ENCODE measurements at places on chromosomes 6 and 20. TPM values are rescaled to one million over a fixed set of nuclear protein-coding genes. Genes with fewer than 3 reads are reported as not detected.

GMPR gene
- 3.5 TPM for total RNA-seq

SLC35D3 gene
- 0.07 TPM for total RNA-seq

SYCP2L gene
- total RNA-seq, result 2.4 TPM

GPLD1 gene
- total RNA-seq, result 0.45 TPM

PPP1R16B gene
- total RNA-seq, result 0.11 TPM

KCNK15 gene
- total RNA-seq, result 0.62 TPM

SLC17A2 gene
- not detected for total RNA-seq

MUCL3 gene
- 0.15 TPM for total RNA-seq

HLA-DMB gene
- total RNA-seq, result 1.4 TPM
